ENCODE measurements at places on chromosomes 4 and X.

DNA sequence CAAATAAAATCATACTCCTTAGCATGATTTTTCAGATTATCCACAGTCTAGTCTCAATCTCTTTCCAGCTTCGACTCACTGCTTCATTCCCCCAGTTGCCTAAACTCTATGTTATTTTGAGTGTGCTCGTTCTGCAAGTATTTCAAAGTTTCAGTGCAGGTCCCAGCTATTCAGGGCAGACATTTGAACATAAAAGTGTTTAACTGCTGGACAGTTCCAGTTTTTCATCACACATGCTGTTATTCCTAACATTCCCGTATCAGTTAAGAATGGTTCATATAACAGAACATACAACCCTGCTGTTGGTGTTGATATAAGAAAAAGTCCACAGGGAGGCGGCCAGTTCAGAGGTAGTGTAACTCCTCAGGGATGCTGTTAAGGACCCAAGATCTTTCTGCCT is 113.3 kb downstream of the SLIT2 start:
- DNase-seq, result no peak

DNA sequence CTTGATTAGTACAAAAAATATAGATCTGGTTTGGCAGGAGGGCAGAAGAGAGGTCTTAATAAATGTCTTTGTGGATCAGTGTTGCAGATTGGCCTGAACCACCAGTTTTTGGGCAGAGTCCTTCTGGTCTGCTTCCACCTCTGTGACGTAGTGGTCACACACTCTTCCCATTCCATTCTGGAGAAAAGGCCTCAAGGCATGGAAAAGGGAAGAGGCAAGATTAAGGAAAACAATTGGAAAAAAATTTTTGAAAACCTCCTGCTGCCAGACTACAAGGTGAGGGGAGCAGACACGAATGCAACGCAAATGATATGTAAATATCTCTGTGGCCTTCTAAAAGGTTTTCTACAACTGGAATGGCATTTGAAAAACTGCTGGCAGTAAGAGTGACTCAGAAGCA is 24.3 kb upstream of the FAM47C start:
- no peak for DNase-seq

- no peak for DNase-seq
These were observed 1095.7 kb upstream of the TENM3 start for GRCh38 chr4:181147416-181147951.

DNA sequence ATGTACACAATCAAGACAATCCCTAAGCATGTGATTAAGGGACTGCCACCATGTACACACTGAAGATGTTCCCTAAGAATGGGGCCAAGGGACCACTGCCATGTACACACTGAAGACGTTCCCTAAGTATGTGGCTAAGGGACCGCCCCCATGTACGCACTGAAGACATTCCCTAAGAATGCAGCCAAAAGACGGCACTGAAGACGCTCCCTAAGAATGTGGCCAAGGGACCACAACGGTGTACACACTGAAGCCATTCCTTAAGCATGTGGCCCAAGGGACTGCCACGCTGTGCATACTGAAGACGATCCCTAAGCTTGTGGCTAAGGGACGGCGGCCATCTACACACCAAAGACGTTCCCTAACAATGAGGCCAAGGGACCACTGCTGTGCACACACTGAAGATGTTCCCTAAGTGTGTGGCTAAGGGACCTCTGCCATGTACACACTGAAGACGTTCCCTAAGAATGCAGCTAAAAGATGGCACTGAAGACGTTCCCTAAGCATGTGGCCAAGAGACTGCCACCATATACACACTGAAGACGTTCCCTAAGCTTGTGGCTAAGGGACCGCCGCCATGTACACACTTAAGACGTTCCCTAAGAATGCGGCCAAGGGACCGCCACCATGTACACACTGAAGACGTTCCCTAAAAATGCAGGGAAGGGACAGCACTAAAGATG is 26.4 kb downstream of the DHRSX start:
- no peak for DNase-seq

- no peak for DNase-seq
These were observed 11.9 kb upstream of the TMEM185A start for GRCh38 chrX:149643496-149643895.

GRCh38 chrX:4570151-4570550 is 856.7 kb upstream of the PRKX start:
- DNase-seq, result no peak

GRCh38 chr4:22356987-22357596 is 158.8 kb downstream of the ADGRA3 start:
- DNase-seq, result no peak

DNA sequence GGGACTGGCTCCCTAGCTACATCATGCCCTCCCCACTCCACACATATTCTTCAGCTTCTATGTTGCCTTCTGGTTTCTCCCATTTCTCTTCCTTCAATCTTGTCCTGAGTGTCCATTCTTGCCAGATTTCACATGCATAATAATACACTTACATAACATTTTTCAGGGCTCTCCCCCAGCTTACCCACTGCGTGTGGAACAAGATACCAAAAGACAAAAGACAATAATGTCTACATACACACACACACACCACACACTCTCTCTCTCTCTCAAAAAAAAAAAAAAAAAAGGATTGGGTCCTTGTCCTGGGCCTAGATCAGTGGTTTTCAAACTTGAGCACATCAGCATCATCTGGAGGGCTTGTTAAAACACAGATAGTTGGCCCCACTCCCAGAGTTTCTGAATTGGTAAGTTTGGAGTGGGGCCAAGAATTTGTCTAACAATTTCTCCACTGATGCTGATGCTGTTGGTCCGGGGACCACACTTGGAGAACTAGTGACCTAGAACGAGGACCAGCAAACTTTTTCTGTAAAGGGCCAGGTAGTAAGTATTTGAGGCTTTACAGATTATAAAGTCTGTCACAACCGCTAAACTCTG is 6.5 kb upstream of the SMARCA1 start:
- no peak for DNase-seq

DNA sequence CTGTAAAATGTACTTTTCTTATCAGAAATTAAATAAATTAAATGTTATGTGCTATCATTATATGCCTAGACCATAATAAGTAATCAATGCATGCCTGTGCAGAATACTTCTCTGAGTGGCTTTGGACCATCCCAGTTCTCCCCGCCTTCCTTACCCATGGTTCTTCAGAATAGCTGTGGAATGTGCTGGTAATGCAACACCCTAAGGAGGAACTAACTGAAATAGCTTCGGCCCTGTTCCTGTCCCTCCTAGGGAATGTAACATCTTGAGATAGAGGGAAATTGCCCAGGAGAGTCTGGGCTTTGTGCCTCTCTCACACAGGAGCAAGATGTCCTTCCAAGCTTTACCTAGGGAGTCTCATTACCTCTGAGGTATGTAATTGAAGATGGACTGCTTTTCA is 693.6 kb upstream of the HS3ST1 start:
- no peak for DNase-seq

Measured in activated CD8-positive, alpha-beta memory T cell treated with anti-CD3 and anti-CD28 coated beads for 1 hour (primary cell).